ENCODE measurements at places on chromosomes 3 and 15. TPM values are rescaled to one million over a fixed set of nuclear protein-coding genes. Genes with fewer than 3 reads are reported as not detected.

Gene TRPM7
- total RNA-seq = 43.2 TPM

Gene SEMA6D
- 14.9 TPM for total RNA-seq

Gene PLSCR4
- total RNA-seq = 52.2 TPM

Gene CCR3
- total RNA-seq = 0.94 TPM

Gene HHATL
- total RNA-seq = not detected

Gene SPG11
- total RNA-seq = 81.3 TPM
